ENCODE measurements at places on chromosomes 2 and 18.

GRCh38 chr18:14974576-14974975, 226.6 kb downstream of the ANKRD30B start:
- no peak for DNase-seq

- DNase-seq: no peak
Observed at GRCh38 chr2:9998916-9999654, 44.3 kb upstream of the KLF11 start.

DNA sequence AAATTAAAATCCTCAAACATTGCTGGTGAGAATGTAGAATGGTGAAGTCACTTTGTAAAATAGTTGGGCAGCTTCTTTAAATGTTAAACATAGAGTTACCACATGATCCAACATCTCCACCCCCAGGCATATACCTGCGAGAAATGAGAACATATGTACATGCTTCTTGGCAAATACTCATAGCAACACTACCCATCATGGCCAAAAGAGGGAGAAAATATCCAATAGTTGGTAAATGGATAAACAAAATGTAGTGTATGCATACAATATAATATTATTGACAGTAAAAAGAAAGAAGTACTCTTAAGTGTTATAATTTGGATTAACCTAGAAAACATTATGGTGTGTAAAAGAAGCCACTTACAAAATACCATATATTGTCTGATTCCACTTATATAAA, 185.9 kb downstream of the CDH7 start:
- no peak for DNase-seq

GRCh38 chr2:149877913-149878312, 290.3 kb upstream of the MMADHC start:
- no peak for DNase-seq

DNA sequence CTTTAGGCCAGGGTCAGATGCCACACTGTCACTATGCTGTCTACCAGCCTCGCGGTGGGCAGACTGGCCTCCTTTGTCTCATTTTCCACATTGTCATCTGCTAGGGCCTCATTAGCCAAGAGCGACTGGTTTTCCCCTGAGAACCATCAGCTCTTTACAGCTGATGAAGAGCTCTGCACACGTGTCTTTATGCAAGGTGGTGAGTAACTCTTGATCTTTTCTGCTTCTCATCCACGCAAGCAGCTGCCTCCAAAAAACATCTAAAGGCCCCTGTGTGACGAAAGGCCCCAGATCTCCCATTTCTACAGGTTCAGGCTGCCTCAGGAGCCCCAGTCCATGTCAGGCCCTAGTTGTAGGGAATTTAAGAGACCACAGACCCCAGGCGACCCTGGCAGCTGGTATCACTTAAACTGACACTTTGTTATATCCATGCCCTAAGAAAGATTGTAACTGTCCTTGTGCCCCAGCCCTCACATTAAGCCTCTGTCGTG, 52.9 kb downstream of the DPYSL5 start:
- DNase-seq: no peak

- DNase-seq: no peak
Observed at GRCh38 chr18:35581546-35581897, at the start of gene GALNT1. Gene GALNT1, plus strand, starts transcription at chr18:35581740. Its CDS starts 72,923 bp downstream, at chr18:35654663.

GRCh38 chr18:48110797-48111196, 180.3 kb upstream of the SMAD2 start:
- DNase-seq: no peak

GRCh38 chr18:23872701-23873550, 141.6 kb upstream of the TTC39C start:
- no peak for DNase-seq

DNA sequence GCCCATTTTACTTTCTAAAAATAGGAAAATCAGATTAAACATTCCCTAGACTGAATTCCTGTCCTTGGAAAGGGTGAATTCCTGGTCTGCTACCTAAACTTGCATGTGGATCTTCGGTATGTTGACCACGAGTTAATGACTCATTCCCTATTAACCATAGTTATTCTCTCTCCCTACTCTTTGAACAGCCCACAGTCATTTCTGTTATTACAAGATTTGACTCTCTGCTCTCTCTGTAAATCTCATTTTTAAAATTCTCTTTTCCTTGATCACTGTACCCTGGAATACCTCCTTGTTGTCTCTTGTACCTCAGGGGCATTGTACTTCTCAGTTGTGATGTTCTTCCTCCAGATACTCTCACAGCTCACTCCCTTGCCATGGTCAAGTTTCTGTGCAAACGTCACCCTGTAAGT, 92.0 kb upstream of the GULP1 start:
- peak; percentile 75 for DNase-seq

- no peak for DNase-seq
Observed at GRCh38 chr2:104871972-104872865, 18.3 kb downstream of the POU3F3 start.

- DNase-seq: peak; percentile 46
Observed at GRCh38 chr2:49241501-49241900, 87.2 kb upstream of the FSHR start.

GRCh38 chr2:229910832-229911412, 10.9 kb downstream of the TRIP12 start:
- no peak for DNase-seq

DNA sequence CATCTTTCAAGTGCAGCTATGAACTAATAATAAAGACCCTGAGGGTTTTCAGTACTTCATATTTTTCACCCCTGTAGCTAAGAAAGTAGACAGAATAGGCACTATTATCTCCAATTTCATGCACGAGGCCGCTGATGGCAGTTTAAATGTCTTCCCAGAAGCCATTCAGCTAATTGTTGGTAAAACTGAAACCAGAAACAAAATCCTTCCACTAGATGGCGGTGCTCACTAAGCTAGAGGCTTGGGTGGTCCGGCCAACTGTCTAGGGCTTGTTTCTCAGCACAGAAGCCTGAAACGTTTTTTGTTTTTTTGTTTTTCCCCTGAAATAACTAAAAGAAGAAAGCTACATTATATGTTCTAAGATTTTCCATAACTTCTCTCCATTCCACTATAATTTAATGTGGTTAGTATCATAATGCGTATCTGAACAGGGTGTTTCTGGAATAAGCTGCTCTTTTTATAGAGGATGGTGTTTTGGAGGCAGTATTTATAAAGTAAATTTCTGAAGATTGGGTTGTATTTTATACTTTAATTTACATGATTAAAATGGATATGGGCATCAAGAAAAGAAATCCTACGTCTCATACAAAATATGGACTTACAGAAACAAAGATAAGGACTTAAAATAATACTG, 159.4 kb downstream of the PIK3C3 start:
- peak; percentile 76 for DNase-seq

DNA sequence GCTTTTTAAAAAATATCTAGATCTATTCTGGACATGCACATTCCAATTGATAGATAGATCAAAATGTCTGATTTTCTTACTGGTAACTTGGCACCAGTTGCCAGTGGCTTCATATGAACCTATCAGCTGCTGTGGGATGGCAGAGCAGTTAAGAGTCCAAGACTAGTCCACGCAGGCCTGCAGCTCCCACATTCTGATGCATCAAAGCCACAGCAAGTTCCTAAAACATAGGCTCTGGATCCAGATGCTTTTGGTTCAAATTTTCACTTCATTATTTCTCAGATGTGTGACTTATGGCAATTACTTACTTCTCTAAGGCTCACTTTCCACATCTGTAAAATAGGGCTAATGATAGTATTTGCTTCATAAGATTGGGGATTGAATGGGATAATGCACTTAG, 48.0 kb upstream of the CYP1B1 start:
- DNase-seq: no peak

All from fibroblast of skin of left quadriceps (primary cell).